ENCODE measurements at places on chromosomes 7 and 10.

DNA sequence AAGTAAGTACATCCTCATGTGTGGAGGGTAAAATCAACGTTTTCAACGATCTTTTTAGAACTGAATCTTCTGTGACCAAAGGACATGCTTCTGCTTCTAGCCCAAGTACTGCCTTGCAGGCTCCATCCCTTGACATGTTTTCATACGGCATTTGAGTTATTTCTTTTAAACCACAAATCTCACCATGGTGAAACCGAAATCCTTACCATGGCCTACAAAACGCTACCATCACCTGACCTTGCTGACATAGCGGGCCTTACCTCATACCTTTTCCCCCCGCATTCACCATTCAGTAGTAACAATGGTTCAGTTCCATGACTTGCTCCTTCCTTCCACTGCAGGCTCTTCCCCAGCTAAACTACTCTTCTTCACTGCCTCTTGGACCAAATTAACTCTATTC is 3.5 kb downstream of the RNF216 start:
- DNase-seq = no peak

- DNase-seq = no peak
Measured at GRCh38 chr10:88754287-88754686, 5.5 kb upstream of the LIPN start.

DNA sequence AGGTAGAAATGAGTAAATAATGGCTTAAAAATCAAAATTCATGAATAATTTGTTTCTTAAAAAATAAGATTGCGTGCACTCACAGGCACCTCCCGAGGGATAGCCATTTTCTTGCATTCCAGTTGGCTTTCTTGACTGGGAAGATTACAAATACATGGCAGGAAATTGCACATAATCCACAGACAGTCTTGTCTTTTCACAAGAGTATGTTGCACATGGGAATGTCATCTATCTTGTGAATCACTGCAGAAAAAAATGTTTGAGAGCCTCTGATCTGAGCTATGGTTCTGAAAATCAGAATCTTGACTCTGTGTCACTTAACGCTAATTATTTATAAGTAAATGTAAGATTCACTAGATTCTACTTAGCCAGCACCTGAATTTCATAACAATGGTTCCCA is 74.1 kb upstream of the PRKG1 start:
- DNase-seq = no peak

DNA sequence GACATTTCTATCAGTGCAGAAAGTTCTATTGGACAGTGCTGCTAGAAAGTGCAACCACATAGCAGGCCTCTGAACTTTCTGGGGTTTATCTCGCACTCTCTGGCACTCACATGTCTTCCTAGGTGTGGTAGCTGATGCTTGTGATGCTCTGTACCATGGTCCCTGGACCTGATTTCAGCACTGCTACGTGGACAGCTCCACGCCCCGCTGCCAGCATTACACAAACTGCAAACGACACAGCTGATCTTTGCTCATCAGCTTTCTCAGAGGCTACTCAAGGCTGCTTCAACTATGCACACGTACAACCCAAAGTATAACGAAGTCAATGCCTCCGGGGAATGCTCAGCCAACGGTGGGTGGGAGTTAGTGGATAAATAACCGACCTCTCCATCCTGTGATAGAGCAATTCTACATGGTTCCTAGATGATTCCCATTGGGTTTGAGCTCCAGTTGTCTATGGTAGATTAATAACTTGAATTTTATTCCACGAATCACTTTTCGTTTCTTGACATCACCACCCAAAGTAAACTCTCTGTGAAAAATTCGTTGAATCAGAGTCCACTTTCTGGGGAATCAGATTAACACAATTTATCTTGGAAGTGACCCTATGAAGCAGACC is 302.5 kb downstream of the ACTR3B start:
- DNase-seq = no peak

DNA sequence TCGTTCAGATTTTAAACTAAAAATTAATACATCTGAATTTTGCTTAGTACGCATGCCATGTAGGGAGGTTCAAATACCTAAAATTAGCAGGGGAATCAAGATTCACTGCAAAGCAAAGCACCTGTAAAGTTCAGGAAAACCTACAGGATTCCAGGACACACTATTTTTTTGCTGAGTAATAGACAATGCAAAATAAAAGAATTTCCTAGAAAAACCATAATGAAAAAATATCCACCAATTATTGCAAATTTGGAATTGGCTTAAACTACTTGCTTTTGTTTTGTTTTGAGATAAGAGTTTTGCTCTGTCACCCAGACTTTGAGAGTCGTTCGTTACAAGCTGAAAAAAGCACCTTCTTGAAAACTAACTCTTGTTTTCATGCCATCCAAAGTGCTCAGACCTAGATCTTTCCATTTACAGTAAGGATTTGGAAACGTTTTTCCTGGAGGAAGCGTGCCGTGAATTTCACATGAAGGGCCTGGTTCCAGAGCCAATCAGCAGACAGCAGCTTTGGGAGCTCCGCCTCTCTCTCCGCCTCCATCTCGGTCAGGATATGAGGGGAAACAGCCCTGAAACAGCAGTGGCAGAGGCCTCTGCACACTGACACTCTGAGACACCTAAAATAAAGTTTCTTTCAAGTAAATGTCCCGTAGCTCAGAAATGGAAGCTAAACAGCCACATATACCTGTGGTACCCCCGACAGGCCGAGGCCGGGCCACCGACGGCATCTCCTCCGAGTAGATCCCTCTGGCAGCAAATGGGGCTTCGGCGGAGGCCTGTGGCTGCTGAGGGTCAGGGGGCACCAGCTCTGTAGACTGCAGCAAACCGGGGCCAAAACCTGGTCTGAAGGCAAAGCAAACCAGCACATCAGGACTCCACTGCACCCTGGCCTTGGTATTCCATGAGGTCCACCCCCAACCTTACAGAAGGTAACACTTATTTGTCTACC is 45.9 kb upstream of the ATP6V0A4 start:
- no peak for DNase-seq

DNA sequence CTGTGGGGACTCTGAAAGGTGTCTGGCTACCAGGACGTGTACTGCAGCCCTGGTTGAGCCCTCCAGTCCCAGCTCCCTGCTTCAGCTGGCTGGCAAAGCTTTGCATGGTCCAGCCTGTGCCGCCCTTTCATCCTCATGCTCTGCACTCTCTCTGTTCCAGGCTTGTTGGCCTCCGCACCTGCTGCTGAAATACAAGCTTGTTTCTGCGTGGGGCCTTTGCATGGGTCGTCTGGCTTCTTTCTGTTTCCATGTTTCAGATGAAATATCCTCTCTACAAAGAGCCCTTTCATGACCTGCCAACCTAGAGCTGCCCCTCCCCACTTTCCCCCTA is 45.9 kb downstream of the TSPAN15 start:
- DNase-seq = no peak

Measured in stimulated activated CD4-positive, alpha-beta T cell treated with anti-CD3 and anti-CD28 coated beads, TNF-alpha, amount 100 ng/mL, for 1 hour (primary cell).